ENCODE measurements at places on chromosomes 16 and 17. TPM values are rescaled to one million over a fixed set of nuclear protein-coding genes. Genes with fewer than 3 reads are reported as not detected.

GRCh38 chr16:50408001-50408561 is 39.3 kb upstream of the BRD7 start:
- H3K4me1 ChIP-seq, result no peaks in the 10 kb centered on the region
- no peak for DNase-seq
- H3K36me3 ChIP-seq, result no peaks in the 10 kb centered on the region

DNA sequence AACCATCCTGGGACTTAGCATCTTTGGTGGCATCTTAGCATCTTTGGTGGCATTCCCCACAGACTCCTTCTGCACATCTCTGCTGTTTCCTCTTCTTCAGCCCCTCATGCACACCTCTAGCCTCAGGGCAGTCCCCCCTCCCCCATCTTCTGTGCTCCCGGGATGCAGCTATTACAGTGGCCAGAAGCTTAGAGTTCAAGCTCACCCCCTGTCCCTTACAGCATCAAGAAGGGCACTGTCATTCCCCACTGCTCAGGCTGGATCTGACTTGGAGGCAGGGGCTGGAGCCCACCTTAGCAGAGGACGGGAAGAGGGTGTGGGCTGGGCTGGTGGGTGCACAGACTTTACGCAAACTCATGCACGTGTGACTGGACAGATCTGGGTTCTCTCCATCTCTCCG is 650 bp downstream of the EPN3 start:
- H3K27ac ChIP-seq, result peak overlapping the region; percentile 91
- no peak for DNase-seq
- peak overlapping the region; percentile 43 for H3K4me3 ChIP-seq
- peaks cover 58% of the 10 kb centered on the region for H3K4me1 ChIP-seq
- H3K27me3 ChIP-seq, result peaks cover 63% of the 10 kb centered on the region
- peaks cover 20% of the 10 kb centered on the region for H3K36me3 ChIP-seq

- no peak overlapping the region for H3K27ac ChIP-seq
- H3K4me1 ChIP-seq, result no peaks in the 10 kb centered on the region
- no peaks in the 10 kb centered on the region for H3K36me3 ChIP-seq
- no peaks in the 10 kb centered on the region for H3K27me3 ChIP-seq
- H3K4me3 ChIP-seq, result peak overlapping the region; percentile 39
Measured at GRCh38 chr17:77528516-77529327, 388.0 kb downstream of the SEC14L1 start.

DNA sequence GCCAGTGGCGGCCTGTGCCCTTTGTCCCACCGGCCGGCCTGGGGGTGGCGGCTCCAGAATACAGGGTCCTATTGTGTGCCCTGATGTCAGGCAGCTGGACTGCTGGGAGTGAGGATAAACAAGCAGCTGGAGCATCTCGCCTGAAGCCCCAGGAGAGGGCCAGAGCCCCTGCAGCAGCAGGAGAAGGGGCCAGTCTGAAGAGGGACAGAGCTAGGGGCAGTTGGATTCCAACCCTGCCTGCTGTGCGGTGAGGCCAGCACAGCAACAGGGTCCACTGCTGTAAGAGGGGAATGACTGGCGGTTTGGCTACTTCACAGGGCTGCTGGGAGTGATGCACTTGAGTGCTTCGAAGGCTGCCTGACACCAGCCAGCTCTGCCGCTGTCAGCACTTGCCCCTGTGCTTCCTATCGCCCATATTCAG is 25.0 kb downstream of the RAB11FIP4 start:
- H3K4me3 ChIP-seq, result no peak overlapping the region
- H3K36me3 ChIP-seq, result no peaks in the 10 kb centered on the region
- H3K27me3 ChIP-seq, result no peaks in the 10 kb centered on the region
- peaks cover 9% of the 10 kb centered on the region for H3K4me1 ChIP-seq
- H3K27ac ChIP-seq, result no peak overlapping the region

- H3K4me3 ChIP-seq, result peak overlapping the region; percentile 68
- peak; percentile 88 for DNase-seq
- peak overlapping the region; percentile 64 for H3K27ac ChIP-seq
- H3K4me1 ChIP-seq, result peaks cover 97% of the 10 kb centered on the region
- peaks cover 42% of the 10 kb centered on the region for H3K36me3 ChIP-seq
Measured at GRCh38 chr17:2058586-2059546, 4.0 kb downstream of the HIC1 start.

- H3K4me3 ChIP-seq, result no peak overlapping the region
- no peaks in the 10 kb centered on the region for H3K27me3 ChIP-seq
- peaks cover 17% of the 10 kb centered on the region for H3K36me3 ChIP-seq
Measured at GRCh38 chr16:967077-967541, 3.7 kb downstream of the LMF1 start.

DNA sequence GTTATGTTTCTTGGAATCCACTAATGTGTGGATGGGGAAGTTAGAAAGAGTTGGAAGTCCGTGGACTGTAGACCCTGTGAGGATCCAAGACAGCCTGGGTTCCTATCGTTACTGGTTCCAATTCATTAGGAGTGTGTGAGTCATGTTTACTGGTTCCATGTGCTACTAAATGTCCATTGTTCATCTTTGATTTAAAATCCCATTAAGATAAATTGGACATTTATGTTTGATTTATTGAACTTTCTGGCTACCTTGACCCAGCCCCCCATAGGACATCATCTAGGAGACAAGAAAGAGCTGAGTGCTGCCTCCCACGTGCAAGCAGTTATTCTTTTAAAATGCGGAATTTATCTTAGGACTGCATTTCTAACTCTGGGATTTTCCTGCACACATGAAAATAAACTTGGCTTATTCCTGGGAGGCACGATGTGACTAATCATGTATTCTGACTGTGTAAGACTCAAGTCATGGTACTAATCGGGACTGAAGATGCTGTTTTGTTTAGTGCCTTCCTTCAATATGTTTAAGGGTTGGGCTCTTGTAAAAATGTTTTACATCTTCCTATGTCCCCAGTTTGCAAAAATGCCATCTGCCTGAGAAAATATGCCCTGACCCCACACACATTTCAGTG is 53.4 kb downstream of the RGS9 start:
- no peaks in the 10 kb centered on the region for H3K36me3 ChIP-seq
- no peak overlapping the region for H3K27ac ChIP-seq
- no peak overlapping the region for H3K4me3 ChIP-seq
- H3K27me3 ChIP-seq, result no peaks in the 10 kb centered on the region
- no peak for DNase-seq

The VTN gene
- not detected for total RNA-seq

GRCh38 chr16:938752-939151 is 32.0 kb downstream of the LMF1 start:
- no peak overlapping the region for H3K27ac ChIP-seq
- no peaks in the 10 kb centered on the region for H3K27me3 ChIP-seq
- H3K4me3 ChIP-seq, result no peak overlapping the region
- H3K4me1 ChIP-seq, result no peaks in the 10 kb centered on the region
- peaks cover 53% of the 10 kb centered on the region for H3K36me3 ChIP-seq

DNA sequence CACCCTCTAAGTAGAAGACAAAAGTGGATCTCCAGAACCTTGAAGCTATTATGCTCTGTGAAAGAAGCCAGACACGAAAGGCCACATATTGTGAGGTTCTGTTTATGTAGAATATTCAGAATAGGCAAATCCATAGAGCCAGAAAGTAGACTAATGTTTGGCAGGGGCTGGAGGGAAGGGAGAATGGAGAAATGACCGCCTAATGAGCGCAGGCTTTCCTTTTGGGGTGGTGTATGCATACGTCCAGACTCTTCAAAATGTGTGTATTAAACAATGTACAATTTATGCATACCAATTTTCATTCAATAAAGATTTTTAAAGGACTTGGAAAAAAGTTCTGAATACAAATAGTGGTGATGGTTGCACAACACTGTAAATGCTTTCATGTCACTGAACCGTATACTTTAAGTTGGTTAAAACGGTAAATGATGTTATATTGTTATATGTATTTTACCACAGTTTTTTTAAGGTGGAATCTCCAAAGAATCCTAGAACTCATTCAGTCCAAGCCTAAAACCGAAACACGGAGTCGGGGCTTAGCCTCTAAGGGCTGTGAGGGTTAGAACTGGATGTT is 397.4 kb downstream of the SOX9 start:
- H3K4me3 ChIP-seq, result no peak overlapping the region
- peaks cover 2% of the 10 kb centered on the region for H3K27me3 ChIP-seq

- peak overlapping the region; percentile 48 for H3K27ac ChIP-seq
- DNase-seq, result peak; percentile 91
- H3K4me1 ChIP-seq, result peaks cover 28% of the 10 kb centered on the region
- no peaks in the 10 kb centered on the region for H3K27me3 ChIP-seq
- peaks cover 57% of the 10 kb centered on the region for H3K36me3 ChIP-seq
Measured at GRCh38 chr16:48295488-48296281, 48.3 kb upstream of the ABCC11 start.

DNA sequence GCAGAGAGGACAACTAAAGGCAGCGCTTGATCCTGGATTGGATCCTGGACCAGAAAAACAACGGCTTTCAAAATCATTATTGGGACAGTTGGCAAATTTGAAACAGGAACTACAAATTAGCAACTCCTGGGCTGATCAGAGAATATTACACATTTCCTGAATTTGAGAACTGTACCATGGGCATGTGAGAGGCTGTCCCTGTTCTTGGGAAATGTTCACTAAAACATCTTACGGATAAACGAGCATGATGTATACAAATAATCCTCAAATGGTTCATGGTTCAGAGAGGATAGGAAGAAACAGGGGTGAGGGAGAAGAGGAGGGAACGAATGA is 2.3 kb upstream of the ITGAE start:
- peak overlapping the region; percentile 74 for H3K27ac ChIP-seq
- no peak overlapping the region for H3K4me3 ChIP-seq
- peaks cover 4% of the 10 kb centered on the region for H3K36me3 ChIP-seq
- DNase-seq, result no peak

- peaks cover 23% of the 10 kb centered on the region for H3K36me3 ChIP-seq
- H3K4me3 ChIP-seq, result no peak overlapping the region
- DNase-seq, result peak; percentile 65
- no peak overlapping the region for H3K27ac ChIP-seq
- H3K27me3 ChIP-seq, result no peaks in the 10 kb centered on the region
Measured at GRCh38 chr17:45440161-45440778, 7.6 kb upstream of the ARHGAP27 start.

The RAD51C gene
- 1.2 TPM for total RNA-seq

Measured in stomach (tissue), 19 donors.